ENCODE measurements at places on chromosomes 5 and 9.

GRCh38 chr9:115006660-115007059, 76.3 kb upstream of the TNFSF8 start:
- DNase-seq: no peak

DNA sequence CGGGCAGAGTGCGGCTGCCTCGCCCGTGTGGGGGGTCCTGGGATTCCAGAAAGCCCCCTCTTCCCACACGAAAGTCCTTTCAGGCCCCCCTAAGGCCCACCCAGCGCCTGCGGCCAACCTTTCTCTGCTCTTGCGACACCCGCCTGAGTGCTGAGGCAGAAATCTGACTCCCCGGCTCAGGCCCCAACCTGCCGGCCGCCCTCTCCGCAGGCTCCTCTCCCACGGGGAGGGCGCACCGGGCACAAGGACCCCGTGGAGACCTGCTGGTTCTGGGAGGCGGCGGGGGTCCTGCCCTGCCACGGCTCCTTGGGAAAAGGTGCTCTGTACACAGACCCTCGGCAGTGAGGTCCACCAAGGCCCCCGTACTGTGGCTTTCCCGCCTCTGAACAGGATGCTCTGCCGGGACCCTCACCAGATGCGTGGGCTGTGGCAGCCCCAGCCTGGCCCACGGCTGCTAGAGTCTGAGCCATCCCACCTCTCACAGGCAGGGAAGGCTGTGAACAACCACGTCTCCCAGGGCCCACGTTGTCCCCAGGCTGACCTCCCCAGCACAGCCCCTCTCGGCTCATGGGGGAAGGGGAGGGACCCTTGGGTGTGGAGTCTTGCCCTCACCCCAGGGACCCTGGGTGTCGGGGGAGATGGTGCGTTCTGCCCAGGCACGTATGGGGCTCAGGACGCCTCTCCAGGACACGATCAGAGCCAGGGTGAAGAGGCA, 41.5 kb upstream of the EGFL7 start:
- no peak for DNase-seq

GRCh38 chr9:124133727-124134126, 122.2 kb downstream of the LHX2 start:
- DNase-seq: no peak

DNA sequence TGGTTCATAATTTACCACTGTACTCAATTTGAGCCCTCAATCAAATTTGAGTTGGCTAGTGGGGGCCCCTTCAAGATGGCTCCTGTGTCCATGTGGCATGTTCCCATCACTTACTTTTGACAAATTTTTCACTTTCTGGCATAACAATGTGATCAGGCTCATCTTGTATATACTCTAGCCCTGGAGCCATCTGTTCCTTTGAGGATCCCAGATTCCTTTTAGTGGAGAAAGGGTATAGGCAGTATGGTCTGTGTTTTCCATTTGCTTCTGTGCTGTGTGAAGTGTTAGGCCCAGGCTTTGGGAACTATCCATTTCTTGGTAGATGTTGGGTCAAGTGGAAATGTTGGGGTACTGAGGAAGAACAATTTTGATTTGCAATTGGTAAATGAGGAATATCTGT, 45.7 kb downstream of the SH3GL2 start:
- DNase-seq: no peak

DNA sequence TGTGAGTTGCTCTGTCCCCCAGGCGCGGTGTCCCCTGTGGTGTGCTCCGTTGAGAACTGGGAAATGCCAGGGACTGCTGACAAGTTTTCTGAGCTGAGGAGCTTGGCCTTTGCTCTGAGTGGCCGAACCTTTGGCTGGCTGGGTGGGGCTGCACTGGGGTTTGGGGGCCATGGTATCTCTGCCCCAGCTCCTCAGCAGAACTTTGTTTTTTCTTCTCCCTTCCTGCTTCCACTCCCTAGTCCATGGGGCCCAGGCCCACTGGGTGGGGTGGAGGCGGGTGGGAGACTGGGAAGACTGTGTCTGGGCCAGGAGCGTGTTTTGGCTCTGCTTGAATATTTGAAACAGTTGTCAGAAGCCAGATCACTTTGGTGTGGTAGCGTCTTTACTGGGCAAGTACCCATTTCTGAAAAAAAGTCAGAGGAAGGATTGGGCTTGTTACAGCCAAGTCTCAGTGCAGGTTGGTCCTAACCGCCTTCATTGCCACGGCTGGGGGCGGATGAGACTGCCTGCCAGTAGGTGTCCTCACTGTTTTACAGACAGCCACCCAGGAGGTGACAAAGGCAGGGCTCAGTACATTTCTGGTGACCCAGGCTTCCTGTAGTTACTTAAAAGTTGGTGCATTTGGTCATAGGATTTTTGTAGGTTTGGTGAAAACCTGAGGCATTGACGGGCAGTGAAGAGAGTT, 92.7 kb downstream of the DAB2IP start:
- no peak for DNase-seq

DNA sequence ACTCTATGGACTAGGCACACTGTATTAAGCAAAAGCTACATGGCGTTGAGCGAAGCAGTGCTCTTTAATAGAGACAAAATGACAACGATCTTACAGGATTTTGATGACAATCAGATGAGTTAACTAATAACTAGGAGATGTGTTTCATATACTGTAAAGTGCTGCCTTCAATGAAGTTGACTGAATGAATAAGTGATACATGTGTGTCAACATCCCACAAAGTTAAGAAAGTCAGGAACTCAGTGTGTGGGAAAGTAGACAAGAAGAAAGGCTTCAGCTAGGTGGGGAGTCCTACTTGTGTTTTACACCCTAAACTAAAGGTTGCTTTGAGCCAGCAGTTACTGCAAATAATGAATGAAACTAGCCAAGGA, 79.6 kb downstream of the PAPPA start:
- no peak for DNase-seq

GRCh38 chr9:129885018-129885669, 49.9 kb downstream of the USP20 start:
- DNase-seq: peak; percentile 43

DNA sequence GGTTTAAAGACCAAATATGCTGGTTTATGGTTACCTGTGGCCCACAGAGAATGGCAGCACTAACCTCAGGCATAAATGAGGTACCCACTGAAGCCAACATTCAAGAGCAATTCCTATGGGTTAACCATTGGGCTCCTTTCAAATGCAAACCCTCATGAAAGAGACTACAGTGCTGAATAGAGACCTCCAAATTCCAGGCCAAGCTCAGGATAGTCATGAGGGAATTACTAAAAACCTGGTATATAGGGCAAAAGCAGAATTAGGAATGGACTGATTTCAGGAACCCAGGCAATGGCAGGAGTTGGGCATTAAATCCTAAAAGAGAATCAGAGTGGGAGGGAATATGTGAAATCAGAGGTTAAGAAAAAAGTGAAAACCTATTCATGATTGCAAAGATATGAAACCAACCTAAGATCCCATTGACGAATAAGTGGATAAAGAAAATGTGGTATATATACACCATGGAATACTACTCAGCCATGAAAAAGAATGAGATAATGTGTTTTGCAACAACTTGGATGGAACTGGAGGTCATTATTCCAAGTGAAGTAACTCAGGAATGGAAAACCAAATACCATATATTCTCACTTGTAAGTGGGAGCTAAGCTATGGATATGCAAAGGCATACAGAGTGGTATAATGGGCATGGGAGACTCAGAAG, 51.6 kb downstream of the PDCD1LG2 start:
- DNase-seq: no peak

- DNase-seq: no peak
These were observed 190.8 kb downstream of the MEF2C start for GRCh38 chr5:88691945-88692868.

- no peak for DNase-seq
These were observed 129.3 kb upstream of the STC2 start for GRCh38 chr5:173457482-173457881.
